ENCODE measurements at places on chromosomes 4 and X.

- no peak for DNase-seq
These were observed 9.4 kb upstream of the NKX1-1 start for GRCh38 chr4:1415681-1415981.

DNA sequence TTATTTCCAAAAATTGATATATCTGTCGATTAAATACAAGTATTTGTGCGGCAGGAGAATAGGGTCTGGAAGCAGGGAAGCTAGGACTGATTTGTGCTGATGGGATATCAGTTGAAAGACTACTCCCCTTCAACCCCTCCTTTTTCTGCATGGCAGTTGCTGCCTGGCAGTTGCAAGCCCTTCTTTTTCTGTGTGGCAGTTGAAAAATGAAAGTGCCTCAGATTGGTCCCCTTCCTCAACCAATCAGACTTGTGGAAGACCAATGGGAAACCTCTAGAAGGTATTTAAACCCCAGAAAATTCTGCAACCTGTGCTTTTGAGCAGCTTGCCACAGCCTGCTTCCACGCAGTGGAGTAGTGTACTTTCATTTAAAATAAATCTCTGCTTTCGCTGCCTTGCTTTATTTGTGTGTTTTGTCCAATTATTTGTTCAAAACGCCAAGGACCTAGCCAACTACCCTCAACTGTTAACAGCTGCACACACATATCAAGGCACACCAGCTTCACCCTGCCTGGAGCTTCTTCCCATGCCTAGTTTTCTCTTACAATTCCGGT lies 1.5 kb upstream of the TMA16 start:
- peak; percentile 12 for DNase-seq

- DNase-seq, result peak; percentile 29
These were observed 86.4 kb downstream of the ANKRD17 start for GRCh38 chr4:73172161-73172560.

DNA sequence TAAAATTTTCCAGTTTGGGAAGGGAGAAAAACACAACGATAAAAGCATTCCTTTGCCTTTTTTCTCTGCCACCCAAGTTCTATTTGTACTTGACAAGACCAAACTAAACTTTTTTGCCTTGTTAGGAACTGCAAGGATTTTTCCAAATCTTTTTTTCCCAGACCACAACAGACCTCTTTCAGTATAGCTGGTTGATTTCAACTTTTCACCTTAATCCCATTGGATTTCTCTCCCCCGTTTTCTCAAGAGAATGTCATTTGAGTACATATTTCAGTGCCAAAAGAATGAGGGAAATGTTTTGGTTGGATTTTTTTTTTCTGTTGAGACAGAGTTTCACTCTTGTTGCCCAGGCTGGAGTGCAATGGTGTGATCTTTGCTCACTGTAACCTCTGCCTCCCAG lies 18.5 kb upstream of the SGMS2 start:
- peak; percentile 73 for DNase-seq

DNA sequence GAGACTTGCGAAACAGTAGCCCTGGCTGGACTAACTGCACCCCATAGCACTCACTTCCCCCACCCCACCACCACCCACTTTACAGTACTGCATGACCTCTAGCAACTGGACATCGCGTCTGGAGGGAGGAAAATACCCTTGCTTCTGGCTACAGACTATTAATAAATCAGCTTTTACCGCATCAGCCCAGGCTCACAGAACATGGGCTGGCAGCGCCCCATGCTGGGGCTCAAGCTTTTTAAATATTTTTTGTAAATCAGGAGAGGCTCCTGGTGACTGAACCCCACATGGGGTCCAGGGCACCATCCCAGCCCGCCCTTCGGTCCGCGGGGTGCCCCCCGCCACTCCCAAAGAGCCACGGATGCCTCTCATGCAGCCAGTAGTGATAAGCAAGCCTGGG lies 2.7 kb downstream of the HS6ST2 start:
- no peak for DNase-seq

DNA sequence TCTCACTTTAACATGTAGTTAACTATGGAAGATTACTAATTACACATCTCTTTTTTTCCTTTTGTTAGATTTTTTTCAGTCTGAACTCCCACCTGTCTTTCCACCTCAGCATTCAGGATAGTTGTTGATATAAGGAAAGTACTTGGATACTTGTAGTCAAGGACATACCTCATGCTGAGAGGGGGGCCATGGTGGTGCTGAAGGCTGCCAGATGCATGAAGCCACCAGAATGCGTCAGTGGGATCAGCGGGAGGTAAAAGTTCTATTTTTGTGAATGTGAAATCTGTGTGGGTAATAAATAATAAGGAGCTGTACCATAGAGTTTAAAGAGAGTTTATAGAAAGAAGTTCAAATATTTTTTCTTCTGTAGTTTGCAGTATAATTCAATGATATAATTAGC lies 13.1 kb upstream of the NDST4 start:
- no peak for DNase-seq

DNA sequence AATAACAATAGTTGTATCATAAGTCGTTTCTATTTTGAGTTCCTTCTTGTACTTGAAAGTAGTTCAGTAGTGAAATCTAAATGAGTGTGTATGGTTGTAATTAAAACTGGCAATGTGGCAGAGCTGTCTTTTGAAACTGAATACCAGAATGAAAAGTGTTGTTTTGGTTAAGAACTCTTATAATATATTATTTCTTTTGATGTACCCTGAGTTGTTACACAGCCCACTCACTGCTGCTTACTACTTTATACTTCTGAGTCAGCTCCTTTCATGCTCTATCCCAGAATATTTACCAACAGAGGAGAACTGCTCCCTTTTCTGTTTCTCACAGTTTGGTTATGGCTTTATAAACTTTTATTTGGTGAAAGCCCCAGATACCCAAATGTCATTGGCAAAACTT lies 28.8 kb downstream of the FAM199X start:
- DNase-seq, result peak; percentile 3

GRCh38 chr4:114597410-114598115 lies 1.0 kb upstream of the UGT8 start:
- DNase-seq, result no peak

- no peak for DNase-seq
These were observed 138.4 kb upstream of the NALF2 start for GRCh38 chrX:69365755-69366154.

DNA sequence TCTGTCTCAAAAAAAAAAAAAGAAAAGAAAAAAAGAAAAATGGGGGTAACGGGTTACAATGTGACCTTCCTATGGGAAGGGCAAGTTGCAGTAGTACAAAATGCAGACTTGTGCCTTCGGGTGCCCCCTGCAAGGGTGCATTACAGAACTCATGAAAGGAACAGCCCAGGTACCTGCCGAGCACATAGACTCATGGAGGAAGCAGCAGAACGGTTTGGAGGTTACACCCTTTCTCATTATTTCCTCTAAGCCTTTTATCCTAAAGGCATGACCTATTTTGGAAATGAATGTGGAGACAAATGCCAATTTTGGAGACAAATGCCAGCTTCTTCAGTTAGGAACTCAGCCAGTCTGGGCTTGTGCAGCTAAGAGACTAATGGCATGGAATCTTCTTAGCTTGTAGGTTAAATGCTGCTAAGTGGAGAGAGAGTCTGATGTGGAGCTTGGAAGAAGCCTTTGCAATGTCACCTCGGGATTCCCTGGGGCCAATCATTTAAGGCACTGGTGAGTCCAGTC lies 44.1 kb upstream of the PRKX start:
- DNase-seq, result no peak

DNA sequence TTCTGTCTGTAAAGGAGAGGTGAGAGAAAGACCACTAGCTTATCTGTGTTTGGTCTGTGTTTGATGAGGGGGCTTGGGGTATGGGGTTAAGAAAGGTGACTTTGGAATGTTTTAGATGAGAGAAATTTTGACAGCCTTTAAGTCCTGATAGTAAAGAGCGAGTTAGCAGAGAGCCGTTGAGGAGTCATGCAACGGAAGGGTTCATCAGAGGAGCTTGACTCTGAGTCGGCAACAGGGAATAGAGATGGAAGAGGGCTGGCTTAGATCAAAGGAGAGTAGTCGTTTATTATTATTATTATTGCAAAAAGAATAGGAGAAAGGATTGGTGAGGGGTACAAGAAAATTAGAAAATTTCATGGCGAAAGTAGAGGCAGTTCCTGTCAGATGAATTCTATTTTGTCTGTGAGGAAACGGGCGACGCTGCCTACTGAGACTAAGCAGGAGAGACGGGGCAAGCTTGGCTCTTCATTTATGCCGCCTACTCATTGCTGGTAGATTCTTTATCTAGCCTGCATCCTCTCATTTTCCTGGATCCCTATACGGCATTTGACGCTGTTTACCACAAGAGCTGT lies 473 bp upstream of the VAMP7 start:
- DNase-seq, result peak; percentile 14

- DNase-seq, result peak; percentile 89
These were observed 40.2 kb upstream of the EPGN start for GRCh38 chr4:74267998-74268606.

DNA sequence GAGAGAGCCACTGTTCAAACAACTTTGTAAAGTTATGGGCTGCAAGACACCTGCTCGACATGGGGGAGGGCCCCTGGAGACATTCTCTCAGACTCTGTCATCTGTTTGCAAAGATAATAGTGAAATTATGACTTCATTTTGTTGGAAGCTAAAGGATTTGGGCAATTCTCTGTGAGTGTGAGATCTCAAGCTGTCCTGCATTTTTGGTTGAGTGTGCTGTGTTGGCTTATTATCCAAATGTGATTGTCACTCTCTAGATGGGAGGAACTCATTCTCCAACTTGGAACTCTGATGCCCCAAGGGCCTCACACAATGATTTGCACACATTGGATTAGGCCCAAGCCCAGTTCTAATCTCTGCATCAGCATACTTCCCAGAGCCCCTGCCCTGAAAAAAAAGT lies 63.7 kb downstream of the STK32B start:
- no peak for DNase-seq

GRCh38 chr4:137421796-137422195 lies 110.5 kb downstream of the PCDH18 start:
- DNase-seq, result peak; percentile 37

DNA sequence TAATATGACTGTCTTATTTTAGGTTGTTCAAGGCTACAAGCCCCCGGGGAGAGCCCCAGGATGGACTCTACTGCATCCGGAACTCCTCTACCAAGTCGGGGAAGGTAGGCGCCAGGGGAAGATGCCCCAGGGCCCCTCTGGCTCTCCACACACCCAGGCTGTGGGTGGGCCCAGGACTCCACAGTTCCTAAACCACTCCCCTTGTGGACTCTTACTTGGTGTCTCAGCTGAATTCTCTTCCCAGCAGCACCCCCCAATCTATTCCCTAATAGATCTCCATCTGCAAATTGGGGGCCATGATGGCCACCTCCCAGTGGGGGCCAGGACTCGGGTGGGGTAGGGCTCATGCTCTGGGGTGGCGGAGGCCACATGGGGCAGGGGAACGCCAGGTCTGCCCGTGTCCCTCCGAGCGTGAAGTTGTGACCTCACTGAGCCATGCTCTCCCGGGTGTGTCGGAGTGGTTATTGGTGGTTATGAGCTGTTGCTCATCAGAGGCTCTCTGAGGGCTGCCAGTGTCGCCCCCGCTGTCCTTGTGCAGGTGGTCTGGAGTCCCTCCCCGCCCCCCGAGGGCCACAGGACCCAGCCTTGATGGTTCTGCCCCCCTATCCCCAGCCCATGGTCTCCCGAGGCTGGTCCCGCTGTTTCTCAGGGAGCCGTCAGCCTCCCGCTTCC lies 11.2 kb upstream of the ADD1 start:
- no peak for DNase-seq

GRCh38 chrX:109344678-109345077 lies 137.2 kb downstream of the GUCY2F start:
- DNase-seq, result no peak

- no peak for DNase-seq
These were observed 139.4 kb upstream of the CXorf66 start for GRCh38 chrX:140104760-140105159.

GRCh38 chr4:8349664-8350236 lies 80.2 kb downstream of the HTRA3 start:
- no peak for DNase-seq

DNA sequence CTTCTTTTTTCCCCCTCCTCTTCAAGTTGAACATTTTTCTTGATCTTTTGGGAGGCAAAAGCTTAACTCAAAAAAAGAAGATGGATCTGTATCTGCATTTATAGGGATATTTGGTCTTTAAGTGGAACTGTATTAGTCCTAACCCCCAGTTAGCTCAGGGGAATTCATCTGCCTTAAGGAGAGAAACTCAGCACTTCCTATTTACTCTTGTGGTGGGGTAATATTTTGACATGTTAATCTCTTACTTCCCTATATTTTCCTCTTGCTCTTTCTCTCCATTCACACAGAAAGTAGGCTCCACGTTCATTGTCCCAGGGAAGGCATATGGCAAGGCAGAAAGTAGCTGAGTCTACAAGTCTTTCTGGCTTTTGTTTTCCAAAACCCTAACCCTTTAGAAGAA lies 5.3 kb downstream of the LRRC66 start:
- DNase-seq, result no peak

- DNase-seq, result no peak
These were observed 175.7 kb upstream of the RASGEF1B start for GRCh38 chr4:81647388-81647787.

GRCh38 chr4:92529510-92529909 lies 225.7 kb downstream of the GRID2 start:
- no peak for DNase-seq

- no peak for DNase-seq
These were observed 90.4 kb downstream of the ABLIM2 start for GRCh38 chr4:8067945-8068896.

DNA sequence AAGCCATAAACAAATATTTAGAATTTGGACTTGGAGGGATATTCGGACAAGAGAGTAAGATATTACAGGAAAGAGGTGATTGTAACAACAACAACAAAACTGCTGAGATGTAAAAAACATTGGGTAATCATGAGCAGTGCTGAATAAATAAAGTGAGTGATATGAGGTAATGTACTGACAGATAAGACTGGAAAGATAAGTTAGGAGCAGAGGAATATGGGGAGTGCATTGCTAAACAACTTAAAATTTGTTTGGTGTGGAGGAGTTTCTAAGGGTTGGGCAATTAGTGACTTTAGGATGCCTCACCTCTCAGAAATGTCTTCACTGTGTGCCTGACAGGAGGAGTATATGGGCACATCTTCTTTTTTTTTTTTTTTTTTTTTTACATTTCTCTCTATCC lies 637.8 kb upstream of the GRIA3 start:
- peak; percentile 59 for DNase-seq

DNA sequence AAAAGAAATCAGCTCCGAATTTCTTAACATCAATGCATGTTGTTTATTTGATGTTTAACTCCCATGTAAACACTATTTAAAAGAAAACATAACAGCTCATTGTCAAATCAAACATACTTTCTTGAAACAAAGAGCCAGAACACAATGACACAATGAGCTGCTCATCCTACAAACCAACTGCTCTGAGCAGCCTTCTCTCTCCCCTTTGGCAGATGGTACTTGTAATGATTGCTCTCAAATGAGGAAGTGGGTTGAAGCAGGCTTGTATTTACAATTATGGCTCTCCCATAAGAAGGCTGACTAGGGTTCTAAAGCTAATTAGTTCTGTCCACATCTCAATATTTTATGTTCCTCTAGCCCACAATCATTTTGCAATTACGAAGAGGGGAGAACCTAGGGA lies 637.8 kb upstream of the ADGRL3 start:
- DNase-seq, result no peak

All from amniotic epithelial cell (primary cell).